ENCODE measurements at places on chromosomes 3 and 15.

- DNase-seq, result no peak
Observed at GRCh38 chr3:128492671-128493569, at the start of gene GATA2. TSS of gene GATA2 (minus strand) at chr3:128493201. CDS start at chr3:128487031, 6,170 bp downstream.

DNA sequence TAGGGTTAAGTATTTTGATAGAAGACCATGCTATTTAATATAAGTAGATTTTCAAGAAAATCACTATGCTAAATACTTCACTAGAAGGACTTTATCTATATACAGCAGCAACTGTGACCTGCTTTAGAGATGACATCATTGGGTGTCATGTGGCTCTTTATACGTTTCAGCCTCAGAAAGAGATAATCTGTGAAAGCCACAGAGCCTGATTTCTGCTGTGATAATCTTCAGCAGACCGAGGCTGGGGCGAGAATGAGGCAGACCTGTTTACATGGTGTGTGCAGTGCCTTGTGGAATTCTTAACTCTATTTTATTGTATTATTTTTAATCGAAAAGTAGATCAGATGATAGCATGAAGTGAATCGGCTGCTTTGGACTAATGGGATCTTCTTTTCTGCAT lies 471.2 kb downstream of the MFSD1 start:
- no peak for DNase-seq

DNA sequence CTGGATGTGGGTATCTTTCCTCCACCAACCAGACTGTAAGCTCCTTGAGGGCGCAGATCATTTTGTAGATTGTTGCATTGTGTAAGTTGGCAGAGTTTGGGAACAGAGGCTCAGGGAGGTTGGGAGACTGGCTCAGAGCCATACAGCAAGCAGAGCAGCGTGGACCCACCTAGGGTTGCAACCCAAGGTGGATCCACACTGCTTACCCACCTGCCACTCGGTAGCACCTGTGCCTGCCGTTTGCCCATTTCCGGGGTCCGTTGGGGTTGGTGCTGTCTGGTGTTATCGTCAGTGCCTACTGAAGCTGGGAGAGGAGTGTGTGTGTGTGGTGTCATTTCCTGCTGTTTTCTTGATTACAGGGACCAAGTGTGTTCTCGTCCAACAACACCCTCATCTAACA lies 19.0 kb downstream of the SMAD6 start:
- DNase-seq, result no peak

GRCh38 chr3:197794115-197794514 lies 3.1 kb downstream of the LRCH3 start:
- DNase-seq, result no peak

DNA sequence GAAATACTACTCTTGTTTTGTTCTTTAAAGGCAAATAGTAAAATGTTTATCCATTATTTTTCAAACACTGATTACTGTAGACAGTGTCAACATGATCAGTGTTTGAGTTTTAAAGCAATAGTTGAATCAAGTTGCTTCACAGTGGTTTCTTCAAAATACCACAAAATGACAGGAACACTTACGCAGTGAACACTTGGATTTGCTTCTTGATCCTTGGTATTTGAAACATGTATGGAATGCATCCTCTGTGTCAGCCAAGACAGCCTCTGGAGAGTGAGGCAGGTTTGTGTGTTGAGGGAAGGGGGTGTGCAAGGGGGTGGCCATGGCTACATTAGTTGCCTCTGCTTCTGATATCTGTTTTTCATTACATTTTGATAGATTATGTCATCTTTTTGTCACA lies 413.0 kb downstream of the RBMS3 start:
- no peak for DNase-seq

DNA sequence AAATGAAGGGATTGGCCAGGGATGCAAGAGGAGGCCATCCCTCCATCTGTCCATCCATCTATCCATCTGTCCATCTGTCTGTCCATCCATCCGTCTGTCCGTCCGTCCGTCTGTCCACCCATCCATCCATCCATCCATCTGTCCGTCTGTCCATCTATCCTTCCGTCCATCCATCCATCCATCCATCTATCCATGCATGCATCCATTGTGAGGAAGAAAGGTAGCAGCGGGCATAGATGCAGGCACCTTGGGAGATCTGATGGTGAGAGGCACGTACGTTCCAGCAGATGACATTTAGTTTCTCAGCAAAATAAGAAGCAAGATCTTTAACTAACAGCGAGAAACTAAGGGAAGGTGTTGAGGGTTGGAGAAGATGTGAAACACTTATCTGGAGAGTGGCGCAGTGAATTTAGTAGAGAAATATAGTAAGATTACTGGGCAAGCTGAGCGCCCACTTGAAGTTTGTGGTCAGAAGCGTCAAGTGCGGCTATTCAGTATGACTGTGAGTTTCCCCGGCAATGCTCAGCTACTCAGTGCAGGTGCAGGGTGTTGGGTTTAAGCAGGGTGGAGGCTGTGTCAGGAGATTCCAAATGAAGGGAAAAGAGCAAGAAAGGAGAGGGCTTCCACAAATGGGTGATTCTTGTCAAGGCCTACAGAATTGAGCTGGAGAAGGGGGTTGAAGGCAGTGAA lies 22.4 kb upstream of the SRP14 start:
- DNase-seq, result no peak

GRCh38 chr3:170247875-170248274 lies 25.7 kb downstream of the PRKCI start:
- no peak for DNase-seq

- no peak for DNase-seq
Observed at GRCh38 chr3:133884887-133885711, 10.6 kb downstream of the RAB6B start.

DNA sequence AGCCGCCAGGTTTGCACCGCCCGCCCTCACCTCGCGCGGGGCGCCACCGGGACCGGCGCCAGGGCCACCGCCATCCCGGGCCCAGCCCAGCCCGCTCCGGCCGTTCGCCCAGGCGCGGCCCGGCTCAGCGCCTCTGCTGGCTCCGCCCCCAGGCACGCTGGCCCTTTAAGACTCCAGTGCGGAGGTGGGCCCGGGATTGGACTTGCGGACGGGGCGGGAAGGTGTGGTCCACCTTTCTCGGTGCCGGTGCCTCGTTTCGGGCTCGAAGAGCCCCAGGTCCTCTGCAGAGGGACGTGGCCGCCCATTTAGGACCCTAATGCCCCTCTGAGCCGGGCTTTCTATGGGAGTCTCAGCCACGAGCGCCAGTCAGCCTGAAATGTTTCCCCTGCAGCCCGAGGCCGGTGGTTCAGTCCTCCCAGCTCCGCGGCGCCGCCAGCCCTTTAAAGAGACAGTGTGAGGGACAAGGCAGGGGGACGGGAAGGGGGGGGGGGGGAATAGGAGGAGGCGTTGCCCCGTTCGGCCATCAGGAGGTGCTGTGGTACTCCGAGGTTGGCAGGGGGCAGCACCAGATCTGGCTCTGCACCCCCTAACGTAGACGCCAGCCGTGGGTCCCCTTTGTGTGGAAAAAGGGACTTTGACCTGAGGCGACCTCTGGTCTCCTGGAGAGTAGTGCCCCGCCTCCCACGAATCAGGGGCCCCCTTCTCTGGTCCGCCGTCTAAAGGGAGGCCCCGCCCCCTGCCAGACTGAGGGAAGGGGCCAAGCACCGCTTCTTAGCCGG lies 1.0 kb downstream of the HYAL2 start:
- DNase-seq, result peak; percentile 73

- DNase-seq, result no peak
Observed at GRCh38 chr15:70412794-70413193, 315.1 kb upstream of the TLE3 start.

GRCh38 chr15:60899322-60899966 lies 329.7 kb downstream of the RORA start:
- DNase-seq, result no peak

GRCh38 chr3:98884675-98885371 lies 16.7 kb downstream of the DCBLD2 start:
- no peak for DNase-seq

- no peak for DNase-seq
Observed at GRCh38 chr3:30810625-30811024, 83.8 kb downstream of the GADL1 start.

GRCh38 chr3:58258392-58259055 lies 20.9 kb downstream of the ABHD6 start:
- DNase-seq, result no peak

GRCh38 chr3:25604107-25604805 lies 60.5 kb downstream of the TOP2B start:
- DNase-seq, result no peak

DNA sequence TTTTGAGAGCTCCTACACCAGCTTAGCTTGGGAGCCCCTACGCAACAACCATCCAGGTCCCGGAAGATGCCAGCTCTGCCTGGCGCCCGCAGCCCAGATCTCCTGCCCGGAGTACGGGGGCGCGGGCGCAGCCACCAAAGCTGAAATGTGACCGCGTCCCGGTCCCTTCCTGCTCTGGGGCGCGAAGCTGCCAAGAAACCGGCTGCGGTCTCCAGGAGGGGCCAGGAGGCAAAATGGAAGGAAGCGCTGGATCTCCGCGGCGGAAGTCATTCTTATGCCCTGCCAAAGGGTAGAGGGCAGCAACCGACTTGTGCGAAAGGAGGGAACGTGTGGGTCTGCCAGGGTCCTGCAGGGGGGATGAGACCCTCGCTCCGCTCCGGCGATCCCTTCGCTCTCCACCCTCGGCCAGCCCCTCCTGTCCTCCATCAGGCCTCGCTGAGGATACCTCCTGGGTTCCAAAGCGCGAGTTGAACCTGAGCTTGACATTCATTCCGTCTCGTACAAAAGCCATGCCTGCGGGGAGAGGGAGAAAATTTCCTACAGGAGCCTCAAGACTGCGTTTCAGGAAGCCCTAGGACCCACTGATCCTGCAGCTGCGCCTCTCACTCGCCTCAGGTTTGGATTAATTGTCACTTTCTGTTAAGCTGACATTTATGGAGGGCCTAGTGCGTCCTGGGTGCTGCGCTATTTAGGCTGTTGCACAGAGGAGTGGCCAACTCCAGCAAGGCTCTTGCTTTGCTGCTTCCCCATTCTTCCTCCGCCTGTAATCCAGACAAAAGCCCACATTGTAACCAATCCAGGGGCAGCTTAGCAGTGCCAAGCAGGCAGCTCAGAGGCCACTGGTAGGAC lies 98.3 kb upstream of the VGLL3 start:
- peak; percentile 38 for DNase-seq

DNA sequence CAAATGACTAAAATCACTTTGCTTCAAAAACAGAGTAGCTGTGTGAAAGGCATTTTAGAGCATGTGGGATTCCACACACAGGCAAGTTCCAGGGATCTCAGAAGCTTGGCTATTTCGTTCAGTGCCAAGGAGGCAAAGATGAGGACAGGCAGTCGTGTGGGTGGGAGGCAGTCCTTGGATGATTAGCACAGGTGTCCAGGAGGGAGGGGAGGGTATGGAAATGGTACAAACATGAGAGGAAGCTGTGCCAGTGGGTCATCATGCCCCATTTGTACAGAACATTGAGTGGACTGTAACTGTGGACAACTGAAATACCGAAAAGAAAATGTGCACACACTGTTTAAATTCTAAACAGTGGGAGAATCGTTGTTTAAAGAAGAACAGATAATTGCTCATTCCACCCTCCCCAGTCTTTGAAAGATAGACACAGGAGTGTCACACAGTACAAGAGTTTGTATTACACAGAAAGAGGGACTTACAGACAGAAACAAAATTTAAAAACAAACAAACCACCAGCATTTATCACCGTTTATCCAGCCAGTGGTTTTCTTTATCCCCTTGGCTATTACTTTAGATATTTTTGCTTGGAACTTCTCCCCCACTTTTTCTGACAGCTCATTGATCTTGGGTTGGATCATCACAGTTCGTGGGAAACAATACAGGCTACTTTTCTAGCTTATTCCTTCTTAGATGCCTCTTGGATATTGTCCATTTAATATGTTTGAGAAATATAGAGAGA lies 122.9 kb downstream of the GREM1 start:
- no peak for DNase-seq

GRCh38 chr3:28947751-28948150 lies 333.1 kb upstream of the RBMS3 start:
- no peak for DNase-seq

DNA sequence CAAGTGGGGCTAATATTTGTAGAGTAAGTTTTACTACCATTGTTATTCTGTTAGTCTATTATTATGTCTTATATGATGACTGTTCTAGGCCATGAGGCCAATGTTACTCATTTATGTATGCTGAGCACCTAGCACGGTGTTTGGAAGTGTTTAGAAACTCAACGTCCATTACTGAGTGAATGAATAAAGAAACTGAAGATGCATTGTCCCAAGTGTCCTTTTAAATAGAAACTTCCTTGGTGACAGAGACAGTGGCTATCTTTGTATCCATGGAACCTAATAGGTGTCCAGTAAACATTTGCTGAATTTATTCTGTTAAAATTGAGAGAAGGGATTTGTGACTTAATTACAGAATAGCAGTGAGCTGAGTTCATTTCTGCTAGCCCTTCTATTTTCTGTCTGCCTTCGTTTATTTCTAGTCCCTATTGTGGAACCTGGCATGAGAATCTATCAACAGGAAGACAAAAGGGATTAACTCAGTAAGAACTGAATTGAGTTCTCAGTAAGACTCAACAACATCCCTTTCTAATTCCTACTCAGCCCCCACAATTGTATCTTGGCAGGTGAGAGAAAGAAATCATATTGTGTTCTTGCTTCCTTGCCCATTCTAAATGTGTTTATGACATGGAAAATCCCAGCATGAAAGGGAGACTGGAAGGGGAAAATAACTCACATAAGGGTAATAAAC lies 246.6 kb upstream of the LRRC3B start:
- DNase-seq, result no peak

DNA sequence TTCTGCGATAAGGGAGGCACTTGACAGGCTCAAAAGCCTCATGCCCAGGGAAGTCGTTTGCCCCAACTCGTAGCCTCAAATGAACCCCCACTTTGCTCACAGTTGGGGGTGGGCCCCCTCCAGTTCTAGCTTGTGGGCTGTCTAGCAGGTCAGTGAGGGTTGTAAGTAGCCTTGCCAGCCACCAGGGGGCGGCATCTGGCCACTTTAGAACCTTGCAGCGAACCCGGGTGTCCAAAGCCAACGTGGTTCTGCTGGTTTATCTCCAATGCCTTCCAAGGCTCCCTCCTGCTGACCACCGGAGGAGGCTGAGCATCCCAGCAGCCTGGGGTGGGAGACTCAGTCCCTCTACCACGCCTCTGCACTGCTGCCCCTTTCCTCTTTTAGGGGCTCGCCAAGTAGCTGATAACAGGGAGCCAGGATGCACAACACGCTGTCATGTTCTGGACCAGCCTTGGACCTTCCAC lies 9.2 kb upstream of the RBSN start:
- peak; percentile 7 for DNase-seq

- DNase-seq, result no peak
Observed at GRCh38 chr3:195071011-195071728, 199.8 kb downstream of the XXYLT1 start.

GRCh38 chr15:90829942-90830440 lies 38.4 kb upstream of the FURIN start:
- DNase-seq, result no peak

- no peak for DNase-seq
Observed at GRCh38 chr15:70219256-70219895, 121.7 kb upstream of the TLE3 start.

DNA sequence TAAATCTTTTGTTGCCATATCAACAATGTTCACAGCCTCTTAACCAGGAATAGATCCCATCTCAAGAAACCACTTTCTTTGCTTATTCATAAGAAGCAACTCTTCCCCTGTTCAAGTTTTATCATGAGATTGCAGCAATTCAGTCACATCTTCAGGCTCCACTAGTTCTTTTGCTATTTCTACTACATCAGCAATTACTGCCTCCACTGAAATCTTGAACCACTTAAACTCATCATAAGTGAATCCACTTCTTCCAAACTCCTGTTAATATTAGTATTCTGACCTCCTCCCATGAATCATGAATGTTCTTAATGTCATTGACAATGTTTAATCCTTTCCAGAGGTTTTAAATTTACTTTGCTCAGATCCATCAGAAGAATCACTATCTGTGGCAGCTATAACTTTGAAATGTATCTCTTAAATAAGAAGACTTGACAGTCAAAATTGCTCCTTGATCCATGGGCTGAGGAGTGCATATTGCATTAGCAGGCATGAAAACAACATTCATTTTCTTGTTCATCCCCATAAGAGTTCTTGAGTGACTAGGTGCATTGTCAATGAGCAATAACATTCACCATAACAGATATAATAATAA lies 205.9 kb downstream of the DTWD1 start:
- no peak for DNase-seq

All from GOT3 (cell line).